ENCODE measurements at places on chromosomes 6 and 20.

DNA sequence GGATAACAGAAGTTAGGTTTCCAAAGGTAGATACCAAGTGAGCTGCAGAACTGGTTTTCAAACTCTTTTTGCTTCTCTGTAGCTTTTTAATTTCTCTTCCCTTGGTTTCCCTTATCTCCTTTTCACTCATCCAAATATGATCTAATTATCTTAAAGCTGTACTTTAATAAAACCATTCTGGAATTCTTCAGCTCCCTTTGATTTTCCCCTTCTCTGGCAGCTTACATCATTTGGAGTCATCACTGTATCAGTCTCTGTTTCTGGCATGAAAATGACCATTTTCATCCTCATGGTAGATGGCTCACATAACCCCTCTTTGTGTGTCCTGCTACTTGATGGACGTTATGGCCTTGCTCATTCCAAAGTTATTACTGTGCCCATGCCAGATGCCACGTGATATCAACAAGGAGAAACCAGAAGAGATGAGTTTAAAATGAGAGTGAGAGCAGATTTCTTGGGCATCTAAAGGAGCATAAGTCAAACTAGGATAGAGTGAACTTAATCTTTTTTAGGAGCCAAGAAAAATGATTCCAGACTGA lies 620.2 kb downstream of the QKI start:
- DNase-seq = no peak

- no peak for DNase-seq
Observed at GRCh38 chr6:143754204-143754603, 76.4 kb downstream of the PHACTR2 start.

- DNase-seq = no peak
Observed at GRCh38 chr6:73514746-73515110, 6.1 kb downstream of the EEF1A1 start.

DNA sequence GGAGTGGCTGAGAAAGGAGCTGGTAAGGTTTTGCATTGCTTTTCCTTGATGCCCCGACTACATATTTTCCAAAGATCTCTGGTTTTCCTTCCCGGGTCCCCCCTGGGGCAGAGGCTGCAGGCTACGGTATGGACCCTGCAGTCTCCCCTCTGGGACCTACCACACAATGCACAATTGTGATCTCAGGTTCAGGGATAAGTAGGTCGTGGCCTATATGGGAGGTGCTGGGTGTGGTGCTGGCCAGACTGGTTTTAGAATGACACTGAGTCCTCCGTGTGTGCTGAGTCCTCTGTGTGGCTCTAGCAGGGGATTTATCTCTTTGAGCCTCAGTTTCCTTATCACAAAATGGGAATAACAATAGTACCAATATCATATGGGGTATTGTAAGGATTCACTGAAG lies 376 bp downstream of the C20orf202 start:
- DNase-seq = no peak

GRCh38 chr6:88989215-88989614 lies 25.8 kb upstream of the RNGTT start:
- no peak for DNase-seq

- no peak for DNase-seq
Observed at GRCh38 chr6:85283436-85283835, 166.4 kb upstream of the NT5E start.

- no peak for DNase-seq
Observed at GRCh38 chr20:47258745-47259695, 97.5 kb downstream of the ZMYND8 start.

- no peak for DNase-seq
Observed at GRCh38 chr20:46324960-46325703, 16.8 kb upstream of the CDH22 start.

GRCh38 chr6:8392569-8392968 lies 42.8 kb downstream of the SLC35B3 start:
- DNase-seq = no peak

All from activated naive CD4-positive, alpha-beta T cell treated with anti-CD3 and anti-CD28 coated beads, Interleukin-2, amount 50 U/mL, for 16 hours (primary cell).